Activated gamma-delta T cell (primary cell): ENCODE measurements at places on chromosomes 5 and 9.

- no peak for DNase-seq
Measured at GRCh38 chr5:94440015-94440414, 178.4 kb downstream of the KIAA0825 start.

DNA sequence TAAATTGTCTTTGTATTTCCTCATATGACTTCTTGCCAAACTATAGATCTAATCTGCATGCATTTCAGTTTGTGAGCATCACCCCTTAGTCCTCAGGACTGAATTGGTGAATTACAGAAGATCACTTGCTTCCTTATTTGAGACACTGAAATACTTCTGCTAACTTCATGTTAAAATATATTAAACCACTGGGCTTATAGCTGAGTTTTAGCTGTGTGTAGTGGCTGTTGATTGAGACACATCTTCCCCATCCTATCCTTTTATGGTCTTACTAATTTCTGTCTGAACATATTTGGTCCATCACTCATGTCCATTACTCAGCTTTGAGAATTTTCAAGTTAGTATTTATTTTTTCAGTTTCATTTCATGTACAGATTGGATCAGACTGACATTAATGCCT is 295.9 kb downstream of the PSAT1 start:
- DNase-seq: no peak

DNA sequence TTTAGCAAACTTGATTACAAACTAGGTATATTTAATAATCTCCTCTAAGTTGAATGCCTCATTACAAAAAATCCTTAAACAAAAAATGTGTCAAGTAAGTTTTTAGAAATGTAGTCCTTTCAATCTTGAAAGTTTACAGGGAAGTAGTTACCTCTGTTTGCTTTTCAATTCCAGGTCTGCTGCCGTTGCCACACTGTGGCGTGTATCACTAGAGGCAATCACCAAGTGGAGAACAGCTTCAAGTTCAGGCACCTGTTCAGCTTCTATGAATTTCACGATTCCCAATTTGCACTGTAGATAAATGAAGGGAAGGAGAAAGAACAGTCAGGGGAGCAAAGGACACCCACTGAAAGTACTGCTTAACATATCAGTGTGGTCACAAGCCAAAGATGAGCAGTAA is 51.1 kb downstream of the ECPAS start:
- no peak for DNase-seq

GRCh38 chr9:136587145-136587943 is 41.5 kb upstream of the NOTCH1 start:
- no peak for DNase-seq

- no peak for DNase-seq
Measured at GRCh38 chr9:127838375-127839078, 15.9 kb downstream of the ENG start.
